ENCODE measurements at places on chromosomes 12 and 14. TPM values are rescaled to one million over a fixed set of nuclear protein-coding genes. Genes with fewer than 3 reads are reported as not detected.

DNA sequence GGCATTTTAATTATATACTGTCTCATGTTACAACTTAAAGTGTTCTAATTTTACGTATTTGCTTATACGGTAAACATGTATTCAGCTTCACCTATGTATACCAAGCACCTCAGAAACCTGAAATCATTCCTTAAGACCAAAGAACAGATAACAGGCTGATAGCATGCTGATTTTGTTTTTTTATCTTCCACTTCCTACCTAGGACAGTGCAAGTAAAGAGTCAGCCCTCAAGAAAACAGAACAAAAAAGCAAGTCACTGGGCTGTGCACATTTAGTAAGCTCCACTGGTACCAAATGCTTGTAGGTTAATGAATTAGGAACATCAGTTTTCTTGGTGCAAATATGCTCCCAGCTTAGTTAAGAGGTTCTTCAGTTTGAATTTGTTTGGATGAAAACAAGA lies 611.3 kb downstream of the VRK1 start:
- peak overlapping the region; percentile 1 for H3K27ac ChIP-seq
- no peak for DNase-seq
- no peaks in the 10 kb centered on the region for H3K27me3 ChIP-seq

- H3K4me1 ChIP-seq, result no peaks in the 10 kb centered on the region
- no peak for DNase-seq
- H3K27me3 ChIP-seq, result no peaks in the 10 kb centered on the region
- H3K27ac ChIP-seq, result no peak overlapping the region
- no peak overlapping the region for H3K4me3 ChIP-seq
Observed at GRCh38 chr12:52909331-52909730, 4.5 kb upstream of the KRT8 start.

DNA sequence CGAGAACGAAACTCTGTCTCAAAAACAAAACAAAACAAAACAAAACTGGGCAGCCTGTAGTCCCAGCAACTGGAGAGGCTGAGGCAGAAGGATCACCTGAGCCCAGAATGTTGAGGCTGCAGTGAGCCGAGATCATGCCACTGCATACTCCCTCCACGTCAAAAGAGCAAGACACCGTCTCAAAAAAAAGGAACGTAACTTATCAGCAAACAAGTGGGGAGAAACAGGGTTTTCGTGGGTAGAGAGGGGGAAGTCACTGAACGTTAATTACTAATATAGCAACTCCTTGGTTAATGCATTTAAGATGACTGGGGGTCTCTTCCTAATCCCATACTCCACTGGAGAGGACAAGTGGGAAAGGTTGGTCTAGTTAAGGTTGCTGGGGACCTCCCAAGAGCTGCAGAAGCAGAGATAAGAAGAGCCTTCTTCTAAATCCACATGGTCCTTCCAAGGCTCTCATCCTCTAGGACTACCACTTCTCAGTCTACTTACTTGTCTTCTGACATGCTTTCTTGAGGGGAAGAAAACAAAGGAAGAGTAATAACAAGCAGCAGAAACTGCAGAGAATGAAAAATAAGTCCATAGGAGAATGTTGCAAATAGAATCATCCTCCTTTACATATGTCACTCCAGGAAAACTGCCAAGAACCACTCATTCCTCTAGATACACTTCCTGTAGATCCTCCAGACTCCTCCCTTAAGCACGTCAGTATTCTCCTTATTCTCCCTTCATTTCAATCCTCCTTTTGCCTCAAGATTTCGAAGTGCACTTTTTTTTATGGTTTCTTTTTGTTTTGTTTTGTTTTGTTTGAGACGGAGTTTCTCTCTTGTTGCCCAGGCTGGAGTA lies 5.8 kb downstream of the NUMB start:
- H3K4me3 ChIP-seq, result no peak overlapping the region
- H3K36me3 ChIP-seq, result no peaks in the 10 kb centered on the region
- H3K27ac ChIP-seq, result no peak overlapping the region
- H3K4me1 ChIP-seq, result peaks cover 42% of the 10 kb centered on the region

- no peaks in the 10 kb centered on the region for H3K27me3 ChIP-seq
- H3K36me3 ChIP-seq, result no peaks in the 10 kb centered on the region
- H3K4me1 ChIP-seq, result peaks cover 10% of the 10 kb centered on the region
- DNase-seq, result no peak
- H3K4me3 ChIP-seq, result no peak overlapping the region
Observed at GRCh38 chr14:99609245-99610170, 5.5 kb upstream of the CCDC85C start.

Gene TSPAN19
- not detected for total RNA-seq

Gene OR4Q2
- not detected for total RNA-seq
